ENCODE measurements at places on chromosomes 7 and 10.

DNA sequence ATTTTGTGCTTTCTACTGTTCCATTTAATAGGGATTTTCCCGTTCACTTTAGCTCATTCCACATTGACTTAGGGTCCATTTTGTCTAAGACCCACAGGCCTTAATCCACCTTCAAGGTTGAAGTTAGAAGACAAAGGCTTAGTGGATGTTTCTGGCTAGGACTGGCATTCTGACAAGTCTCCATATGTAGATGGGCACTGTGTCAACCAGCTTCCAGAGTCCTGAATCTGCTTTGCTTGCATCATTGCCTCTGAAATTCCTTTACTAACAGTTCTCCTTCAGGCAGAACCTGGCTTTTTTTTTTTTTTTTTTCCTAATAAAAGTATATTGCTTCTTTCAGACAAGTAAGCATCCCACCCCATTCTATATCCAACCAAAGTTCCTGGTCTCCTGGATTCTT, 69.6 kb upstream of the PDCD4 start:
- DNase-seq = no peak

GRCh38 chr10:24462889-24463552, 254.1 kb downstream of the KIAA1217 start:
- no peak for DNase-seq

DNA sequence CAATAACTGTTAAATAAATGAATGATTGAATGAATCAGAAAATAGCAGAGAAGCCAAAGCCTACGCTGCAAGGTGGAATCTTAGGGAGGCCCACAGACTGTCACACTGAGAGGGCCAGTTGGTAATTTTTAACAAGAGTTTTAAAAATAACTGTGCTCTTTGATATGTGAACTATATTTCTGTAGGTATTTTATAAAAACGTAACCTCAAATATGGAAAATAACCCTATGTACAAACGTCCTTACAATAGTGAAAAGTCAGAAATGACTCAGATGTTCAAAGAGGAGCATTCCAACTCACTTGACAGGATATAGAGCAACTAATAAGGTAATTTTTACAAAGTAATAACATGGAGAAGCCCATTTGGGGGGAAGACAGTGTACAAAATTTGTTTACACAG, 18.9 kb upstream of the TMEM273 start:
- DNase-seq = no peak

GRCh38 chr10:78899996-78900714, 168.6 kb upstream of the ZMIZ1 start:
- no peak for DNase-seq

- no peak for DNase-seq
Measured at GRCh38 chr10:3217301-3217700, 44.7 kb upstream of the PITRM1 start.

DNA sequence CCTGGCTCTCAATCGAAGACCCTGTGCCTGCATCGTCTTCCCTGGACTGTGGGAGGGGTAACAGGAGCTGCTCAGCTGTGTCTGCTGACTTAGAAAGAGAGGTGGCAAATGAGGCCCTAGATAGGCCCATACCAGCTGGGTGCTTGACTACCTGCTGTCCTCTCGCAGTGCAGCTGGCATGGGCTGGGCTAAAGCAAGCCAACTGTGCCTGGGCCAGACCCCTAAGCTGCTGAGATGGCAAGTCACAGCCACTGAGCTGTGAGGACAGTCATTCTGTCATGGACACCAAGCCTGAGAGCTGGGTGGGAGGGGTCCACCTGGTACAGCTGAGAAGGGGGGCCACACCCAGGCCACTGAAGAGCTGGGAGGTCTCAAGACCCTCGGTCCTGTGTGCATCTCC, 45.8 kb upstream of the AQP1 start:
- DNase-seq = no peak

DNA sequence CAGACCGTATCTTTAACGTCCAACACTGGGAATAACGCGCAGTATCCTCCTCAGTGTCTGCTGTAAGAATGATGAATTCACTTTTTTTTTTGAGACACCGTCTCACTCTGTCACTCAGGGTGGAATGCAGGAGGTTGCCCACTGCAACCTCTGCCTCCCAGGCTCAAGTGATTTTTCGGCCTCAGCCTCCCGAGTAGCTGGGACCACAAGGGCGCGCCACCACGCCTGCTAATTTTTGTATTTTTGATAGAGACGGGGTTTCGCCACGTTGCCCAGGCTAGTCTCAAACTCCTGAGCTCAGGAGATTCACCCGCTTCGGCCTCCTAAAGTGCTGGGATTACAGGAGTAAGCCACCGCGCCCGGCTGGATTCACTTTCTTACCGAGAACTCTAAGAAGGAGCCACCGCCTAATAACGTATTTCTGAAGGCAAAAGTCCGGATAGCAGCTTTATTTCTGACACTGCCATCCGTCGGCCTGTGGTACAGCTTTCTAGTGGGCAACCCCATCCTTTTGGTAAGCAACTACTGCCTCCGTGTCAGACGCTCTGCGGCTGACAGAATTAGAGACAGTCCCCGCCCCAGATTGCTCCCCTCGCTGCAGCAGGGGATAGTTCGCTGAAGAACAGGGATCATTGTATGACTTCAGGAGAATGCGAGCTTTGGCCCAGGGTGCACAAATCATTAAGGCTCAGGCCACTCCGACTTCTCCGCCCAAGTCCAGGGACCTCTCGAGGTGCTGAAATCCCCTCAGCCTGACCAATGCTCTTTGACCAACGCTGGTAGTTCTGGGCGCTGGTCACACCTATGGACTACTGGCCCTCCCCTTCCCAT, 662 bp downstream of the POLR3A start:
- peak; percentile 8 for DNase-seq

GRCh38 chr7:34596887-34597286, 61.1 kb upstream of the NPSR1 start:
- DNase-seq = no peak

GRCh38 chr10:95229724-95230627, 35.9 kb downstream of the ACSM6 start:
- no peak for DNase-seq

- no peak for DNase-seq
Measured at GRCh38 chr7:106282390-106282789, 2.4 kb downstream of the NAMPT start.

- DNase-seq = no peak
Measured at GRCh38 chr7:128910569-128910945, at the start of gene KCP. TSS of gene KCP (minus strand) at chr7:128910709. CDS start at chr7:128910676, 33 bp downstream.

- no peak for DNase-seq
Measured at GRCh38 chr10:123787566-123787965, 104.0 kb downstream of the CPXM2 start.

- DNase-seq = no peak
Measured at GRCh38 chr10:52213321-52213752, 100.7 kb upstream of the DKK1 start.

- DNase-seq = no peak
Measured at GRCh38 chr10:103040418-103040817, 122.3 kb downstream of the CNNM2 start.

GRCh38 chr10:62619413-62619738, 185.1 kb upstream of the ADO start:
- DNase-seq = no peak

DNA sequence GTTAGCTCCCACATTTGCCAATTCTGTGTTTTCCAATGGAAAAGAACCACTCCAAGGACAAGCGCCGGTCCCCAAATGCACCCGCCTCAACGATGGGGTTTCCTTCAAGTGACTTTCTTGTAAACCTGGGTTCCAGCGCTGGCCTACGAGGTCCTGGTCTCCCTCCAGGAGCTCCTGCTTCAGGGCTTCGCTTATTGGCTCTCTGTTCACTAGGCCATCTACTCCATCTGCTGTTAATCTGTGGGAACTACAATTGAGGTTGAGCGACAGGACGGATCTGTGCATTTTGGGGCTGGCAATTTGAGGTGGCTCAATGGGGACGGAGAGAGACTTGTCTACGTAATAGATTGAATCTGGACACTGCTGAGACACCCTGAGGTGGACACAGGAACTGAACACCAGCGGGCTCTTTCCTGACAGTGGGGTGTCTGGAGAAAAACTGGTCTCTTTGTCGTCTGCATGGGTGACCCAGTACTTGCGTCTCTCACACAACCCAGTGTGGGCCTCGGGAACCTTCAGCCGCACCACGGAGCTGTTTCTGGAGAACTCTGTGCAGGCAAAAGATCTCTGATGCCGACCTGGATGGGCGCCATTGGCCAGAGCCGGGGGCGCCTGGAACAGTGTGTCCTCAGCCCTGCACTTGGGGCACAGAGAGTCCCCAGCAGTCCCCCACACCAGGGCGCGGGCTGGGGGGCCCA, 115.9 kb upstream of the ADAM12 start:
- no peak for DNase-seq
